ENCODE measurements at places on chromosomes 7 and 10. TPM values are rescaled to one million over a fixed set of nuclear protein-coding genes. Genes with fewer than 3 reads are reported as not detected.

CARD11 gene
- total RNA-seq, result 1.4 TPM

- peaks cover 66% of the 10 kb centered on the region for H3K4me1 ChIP-seq
- H3K4me3 ChIP-seq, result peak overlapping the region; percentile 83
- peaks cover 10% of the 10 kb centered on the region for H3K27me3 ChIP-seq
- peak overlapping the region; percentile 40 for H3K27ac ChIP-seq
These were observed 11.9 kb downstream of the TSPAN14 start for GRCh38 chr10:80465839-80466590.

DNA sequence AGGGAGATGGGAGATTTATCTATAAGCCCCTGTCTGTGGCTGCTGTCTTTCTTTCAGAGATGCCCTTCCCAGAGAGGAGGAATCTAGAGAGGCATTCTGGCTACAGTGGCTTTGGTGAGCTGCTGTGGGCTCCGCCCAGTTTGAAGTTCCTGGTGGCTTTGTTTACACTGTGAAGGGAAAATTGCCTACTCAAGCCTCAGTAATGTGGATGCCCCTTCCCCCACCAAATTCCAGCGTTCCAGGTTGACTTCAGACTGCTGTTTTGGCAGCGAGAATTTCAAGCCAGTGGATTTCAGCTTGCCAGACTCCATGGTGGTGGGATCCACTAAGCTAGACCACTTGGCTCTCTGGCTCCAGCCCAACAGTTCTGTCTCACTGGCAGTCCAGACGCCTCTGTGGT lies 951.6 kb downstream of the CCSER2 start:
- no peaks in the 10 kb centered on the region for H3K4me1 ChIP-seq
- no peaks in the 10 kb centered on the region for H3K27me3 ChIP-seq
- H3K36me3 ChIP-seq, result peaks cover 2% of the 10 kb centered on the region
- H3K27ac ChIP-seq, result no peak overlapping the region

DNA sequence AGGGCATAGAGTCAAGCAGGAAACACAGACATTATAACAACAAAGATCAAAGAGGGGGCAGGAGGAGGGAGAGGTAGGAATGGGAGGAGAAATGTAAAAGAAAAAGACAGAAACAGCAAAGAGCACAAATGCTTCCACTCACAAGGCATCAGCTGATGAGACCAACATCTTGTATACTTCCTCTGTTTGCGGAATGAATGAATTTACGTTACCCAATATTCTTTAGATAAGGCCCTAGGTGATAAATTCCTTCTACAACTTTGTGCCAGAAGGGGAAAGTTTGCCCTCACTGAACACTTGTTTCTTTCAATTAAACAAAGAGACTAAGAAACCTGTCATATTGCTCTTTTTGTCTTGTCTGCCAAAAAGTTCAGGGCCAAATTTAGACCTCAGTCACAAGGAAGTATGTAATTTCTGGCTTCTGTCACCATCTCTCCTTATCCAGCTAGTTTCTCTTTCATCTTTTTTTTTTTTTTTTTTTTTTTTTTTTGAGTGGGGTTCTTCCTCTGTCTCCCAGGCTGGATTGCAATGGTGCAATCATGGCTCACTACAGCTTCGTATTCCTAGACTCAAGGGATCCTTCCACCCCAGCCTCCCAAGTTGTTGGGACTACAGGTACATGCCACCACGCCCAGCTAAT lies 116.4 kb upstream of the NANOS1 start:
- peak overlapping the region; percentile 59 for H3K27ac ChIP-seq
- no peaks in the 10 kb centered on the region for H3K36me3 ChIP-seq
- peaks cover 64% of the 10 kb centered on the region for H3K4me1 ChIP-seq
- peaks cover 16% of the 10 kb centered on the region for H3K27me3 ChIP-seq
- DNase-seq, result no peak

Data from glutamatergic neuron (in vitro differentiated cells).